ENCODE measurements at places on chromosomes 5 and 9.

DNA sequence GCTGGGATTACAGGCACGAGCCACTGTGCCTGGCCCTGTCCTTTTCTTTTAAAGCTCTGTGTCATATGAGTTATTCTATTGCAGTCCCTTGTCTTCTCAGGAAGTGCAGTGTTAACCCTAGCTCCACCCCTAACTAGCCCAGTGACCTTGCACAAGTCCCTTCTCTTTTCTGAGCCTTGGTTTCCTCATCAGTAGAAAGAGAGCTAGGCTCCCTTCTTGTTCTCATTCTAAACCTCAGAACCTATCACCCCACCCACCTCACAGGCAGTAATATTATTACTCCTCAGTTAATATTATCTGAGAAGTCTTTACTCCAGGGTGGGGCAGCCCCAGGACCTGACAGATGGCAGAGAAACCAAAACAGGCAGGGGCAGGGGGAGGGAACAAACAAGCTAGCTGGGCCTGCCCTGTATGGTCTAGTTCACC, 7.2 kb downstream of the CYFIP2 start:
- DNase-seq: peak; percentile 31

DNA sequence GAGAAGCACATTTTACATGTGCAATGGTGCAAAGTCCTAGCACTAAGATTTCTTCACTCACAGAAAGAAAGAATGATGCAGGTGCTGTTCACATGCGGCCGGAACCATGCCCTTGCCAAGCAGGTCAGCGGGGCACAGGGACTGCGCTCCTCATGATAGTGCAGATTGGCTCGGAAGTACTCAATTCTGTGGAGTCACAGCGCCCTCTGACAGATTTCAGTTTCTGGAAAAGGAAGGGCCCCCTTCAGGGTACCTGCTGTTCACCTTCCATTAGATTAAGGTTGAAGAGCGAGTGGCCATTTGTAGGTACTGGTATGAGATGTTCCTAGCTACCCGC, 75.7 kb downstream of the TMC1 start:
- no peak for DNase-seq

GRCh38 chr9:37036776-37037502, 2.9 kb upstream of the PAX5 start:
- DNase-seq: peak; percentile 21

- no peak for DNase-seq
These were observed 128.0 kb upstream of the ABCA1 start for GRCh38 chr9:105055917-105056316.

DNA sequence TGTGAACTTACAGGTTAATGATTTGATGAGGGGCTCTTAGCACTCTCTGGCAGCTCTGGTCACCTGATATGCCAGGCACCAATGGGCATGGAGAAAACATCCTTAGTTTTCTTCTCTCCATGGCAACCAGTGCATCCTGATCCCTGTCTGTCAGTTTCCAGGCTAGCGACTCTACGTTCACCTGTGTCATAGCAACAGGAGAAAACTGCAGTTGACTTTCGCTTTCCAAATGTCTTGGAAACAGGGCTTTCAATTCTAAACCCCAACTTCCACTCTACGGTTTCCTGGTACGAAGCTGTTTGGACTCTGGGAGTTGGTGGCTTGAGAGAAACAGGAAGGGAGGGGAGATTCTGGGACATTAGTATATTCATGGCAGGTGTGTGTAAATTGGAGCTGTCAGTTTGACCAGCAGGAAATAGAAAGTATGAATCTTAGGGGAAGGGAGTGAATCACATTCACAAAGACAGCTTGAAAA, 74.4 kb downstream of the SLC28A3 start:
- no peak for DNase-seq

- DNase-seq: no peak
These were observed 27.4 kb downstream of the BICD2 start for GRCh38 chr9:92737216-92737606.

DNA sequence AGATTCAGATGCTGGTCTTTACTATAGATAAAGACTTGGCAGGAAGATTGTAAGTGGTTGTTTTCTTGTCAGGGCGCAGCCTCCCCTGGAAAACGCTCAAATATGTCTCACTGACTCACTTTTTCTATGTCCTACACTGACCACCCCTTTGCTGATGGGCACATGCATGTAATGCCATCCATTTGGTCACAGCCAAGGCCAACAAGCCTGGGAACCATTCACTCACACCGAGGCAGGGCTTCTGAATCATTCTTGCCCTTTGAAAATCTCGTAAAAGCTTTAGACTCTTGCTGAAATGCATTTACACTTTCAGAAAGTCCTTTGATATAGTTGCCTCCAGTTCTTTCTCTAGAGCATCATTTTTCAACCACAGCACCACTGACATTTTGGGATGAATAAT, 249.4 kb downstream of the ACTL7B start:
- no peak for DNase-seq

DNA sequence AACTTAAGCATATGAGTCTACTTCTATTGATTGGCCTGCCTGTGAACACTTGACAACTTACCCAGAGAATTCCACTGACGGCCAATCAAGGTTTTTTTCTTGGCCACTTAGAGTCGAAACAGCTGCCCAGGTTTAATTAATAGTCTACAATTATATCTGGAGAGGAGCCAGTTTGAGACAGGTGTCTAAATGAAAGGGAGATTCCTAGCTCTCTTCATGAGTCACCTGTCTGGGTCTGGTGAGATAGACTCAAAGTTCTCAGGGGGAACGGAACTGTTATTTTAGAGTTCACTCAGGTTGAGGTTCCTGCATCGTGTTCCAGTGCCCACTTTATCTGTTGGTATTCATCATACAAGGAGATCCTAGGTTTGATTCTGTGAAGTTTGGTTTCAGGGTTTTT, 111.0 kb downstream of the CD180 start:
- no peak for DNase-seq

GRCh38 chr5:171155621-171156020, 153.4 kb upstream of the TLX3 start:
- DNase-seq: no peak

DNA sequence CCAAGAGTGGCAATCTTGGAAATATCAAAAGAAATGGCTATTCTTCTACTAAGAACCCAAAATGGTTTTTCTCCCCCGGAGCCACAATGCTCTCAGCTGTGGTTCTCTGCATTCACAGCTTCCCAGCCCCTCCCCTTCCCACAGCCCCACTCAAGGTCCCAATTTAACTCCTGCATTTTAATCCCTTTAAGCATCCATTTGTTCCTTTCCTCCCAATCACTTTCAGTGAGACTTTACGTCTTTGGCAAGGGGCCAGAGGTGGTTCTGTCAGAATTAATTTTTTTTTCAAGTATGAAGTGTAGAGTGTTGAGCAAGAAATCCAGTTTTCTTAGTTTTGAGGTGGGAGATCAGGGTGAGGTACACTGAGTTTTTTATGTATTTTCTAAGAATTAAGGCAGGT, 256.9 kb downstream of the GLIS3 start:
- DNase-seq: no peak

- DNase-seq: no peak
These were observed 13.0 kb downstream of the GPX3 start for GRCh38 chr5:151033217-151033934.

DNA sequence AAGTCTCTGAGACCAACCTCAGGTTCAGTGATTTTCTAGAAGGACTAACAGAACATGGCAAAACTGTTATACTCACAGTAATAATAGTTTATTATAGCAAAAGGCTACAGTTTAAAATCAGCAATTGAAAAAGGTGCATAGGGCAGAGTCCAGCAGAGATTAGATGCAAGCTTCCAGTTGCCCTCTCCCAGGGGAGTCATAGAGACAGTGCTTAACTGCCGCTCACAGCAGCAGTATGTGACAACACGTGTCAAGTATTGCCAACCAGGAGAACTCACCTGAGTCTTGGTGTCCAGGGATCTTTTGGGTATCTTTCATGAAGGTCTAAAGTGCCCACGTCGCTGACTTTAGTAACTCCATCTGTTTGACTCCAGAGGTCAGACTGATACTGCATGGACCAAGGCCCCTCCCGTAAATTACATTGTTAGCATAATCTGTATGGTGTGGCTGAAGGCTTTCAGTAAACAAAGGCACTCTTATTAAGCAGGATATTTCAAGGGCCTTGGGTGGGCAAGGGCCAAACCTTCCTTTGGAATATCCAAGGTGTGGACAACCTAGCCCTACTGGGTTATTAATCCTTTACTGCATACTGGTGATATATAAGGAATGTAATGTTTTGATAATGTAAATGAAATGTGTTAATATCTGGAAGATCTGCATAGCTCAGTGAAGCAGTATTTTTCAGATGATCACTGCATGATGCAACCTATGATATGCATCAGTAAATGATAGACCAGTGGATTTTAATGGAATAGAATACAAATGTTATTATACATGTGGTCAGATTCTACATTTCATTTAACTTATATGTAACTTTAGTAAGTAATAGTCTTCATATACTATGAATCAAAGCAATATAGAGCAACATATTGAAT, 44.0 kb downstream of the RASA1 start:
- DNase-seq: no peak

DNA sequence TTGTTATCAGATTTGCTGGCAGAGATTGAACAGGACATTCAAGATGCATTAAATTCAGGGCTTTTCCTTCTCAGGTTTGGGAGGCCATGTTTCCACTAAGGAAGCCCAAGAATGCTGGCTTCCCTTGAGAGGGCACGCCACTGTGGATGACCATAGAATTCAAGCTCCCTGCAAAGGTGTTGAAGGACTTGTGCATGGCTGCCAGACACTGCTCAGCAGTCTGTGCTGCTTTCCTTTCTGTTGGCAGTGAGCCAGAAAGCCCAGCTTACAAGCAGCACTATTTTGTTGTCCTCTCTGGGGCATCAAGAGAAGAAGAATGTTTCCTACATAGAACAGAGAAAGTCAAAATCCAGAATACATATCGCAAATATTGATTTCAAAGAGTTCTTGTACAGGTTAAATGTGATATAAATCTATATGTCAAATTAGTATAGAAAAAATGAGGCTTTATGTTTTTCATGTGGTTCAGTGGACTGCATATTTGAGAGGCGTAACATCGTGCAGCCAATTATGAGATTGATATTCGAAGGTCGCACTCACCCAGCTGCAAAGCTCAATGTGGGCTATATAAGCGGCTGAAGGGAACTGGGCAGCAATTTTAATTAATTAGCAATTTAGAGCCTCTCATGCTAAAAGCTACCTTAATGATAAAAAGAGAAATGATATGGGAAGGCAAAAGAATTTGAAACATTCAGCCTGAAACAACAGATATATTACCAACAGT, 103.1 kb upstream of the ISL1 start:
- DNase-seq: no peak

DNA sequence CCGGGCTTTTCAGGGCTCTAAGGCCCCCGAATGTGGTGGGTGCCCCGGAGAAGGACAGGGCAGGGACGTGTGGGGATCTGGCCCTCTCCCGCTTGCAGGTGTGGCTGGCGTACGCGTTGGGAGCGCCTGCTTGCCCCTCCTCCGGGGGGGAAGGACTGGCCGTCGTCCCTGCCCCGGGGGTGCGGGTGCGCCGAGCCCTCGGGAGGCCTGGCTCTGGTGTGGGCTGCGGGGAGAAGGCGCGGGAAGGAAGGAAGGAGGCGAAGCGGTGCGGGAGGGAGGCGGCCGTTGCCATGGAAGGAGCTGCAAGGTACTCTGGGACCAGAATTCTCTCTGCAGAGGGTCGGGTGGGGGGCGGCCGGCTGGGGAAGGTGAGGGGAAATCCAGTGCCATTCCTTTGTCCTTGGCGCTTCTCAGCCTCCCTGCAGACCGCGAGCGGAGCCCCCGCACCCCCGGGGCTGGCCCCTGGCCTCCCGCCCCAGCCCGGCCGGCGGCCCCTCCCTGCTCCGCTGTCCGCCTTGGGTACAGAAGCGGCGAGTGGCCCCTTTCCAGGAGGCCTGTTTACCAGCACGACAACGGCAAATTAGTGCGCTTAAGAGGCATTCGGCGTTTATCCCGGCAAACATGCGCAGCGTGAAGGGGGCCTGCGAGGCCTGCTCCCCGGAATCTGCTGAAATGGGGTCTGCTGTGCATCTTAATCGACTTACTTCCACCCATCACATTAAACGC, 67.1 kb upstream of the UNC5A start:
- DNase-seq: no peak

DNA sequence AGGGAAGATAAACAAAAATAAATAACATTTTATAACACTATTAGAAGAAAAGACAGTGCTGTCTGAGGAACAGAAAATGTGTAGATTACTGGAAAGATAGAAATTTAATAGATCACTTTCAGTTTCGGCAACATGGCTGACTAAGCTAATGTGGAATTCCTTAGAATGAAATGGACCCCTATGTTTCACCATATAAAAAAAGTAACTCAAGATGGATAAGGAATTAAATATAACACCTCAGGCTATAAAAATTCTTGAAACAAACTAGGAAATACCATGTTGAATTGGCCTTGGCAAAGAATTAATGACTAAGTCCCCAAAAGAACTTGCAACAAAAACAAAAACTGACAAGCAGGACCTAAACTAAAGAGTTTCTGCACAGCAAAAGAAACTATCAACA, 558.3 kb downstream of the CHSY3 start:
- DNase-seq: no peak

GRCh38 chr9:573691-574410, 267.6 kb upstream of the DMRT1 start:
- no peak for DNase-seq

- DNase-seq: no peak
These were observed 138.4 kb downstream of the KCNIP1 start for GRCh38 chr5:170642066-170642735.

- no peak for DNase-seq
These were observed 337.5 kb downstream of the ZNF608 start for GRCh38 chr5:124408738-124409453.

DNA sequence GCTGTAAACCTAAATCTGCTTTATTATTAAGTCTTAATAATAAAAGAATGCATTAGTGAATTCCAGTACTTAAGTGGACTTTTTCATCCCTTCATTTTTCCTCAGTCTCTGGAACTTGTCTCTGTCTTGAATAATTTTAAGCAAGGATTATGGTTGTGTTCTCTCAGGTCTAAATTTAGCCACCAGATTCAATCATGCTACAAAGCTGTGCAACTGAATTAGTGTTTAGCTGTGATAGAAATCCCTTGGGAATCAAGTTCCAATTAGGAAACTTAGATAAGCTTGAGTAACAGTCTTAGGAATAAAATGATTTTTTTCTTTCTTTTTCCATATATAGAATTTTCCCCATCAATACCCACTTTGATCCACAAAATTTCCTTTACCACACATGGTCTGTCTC, 104.3 kb downstream of the PLPPR1 start:
- no peak for DNase-seq
